ENCODE measurements at places on chromosomes 12 and 14.

- no peak for DNase-seq
These were observed 14.2 kb upstream of the RIOX1 start for GRCh38 chr14:73476451-73476931.

GRCh38 chr14:100150932-100151587, 8.4 kb downstream of the DEGS2 start:
- DNase-seq, result no peak

GRCh38 chr14:96805956-96806355, 8.8 kb downstream of the VRK1 start:
- no peak for DNase-seq

GRCh38 chr14:55349565-55349964, 62.1 kb downstream of the ATG14 start:
- DNase-seq, result no peak

- peak; percentile 84 for DNase-seq
These were observed 231.2 kb downstream of the AKAP6 start for GRCh38 chr14:32560209-32560857.

GRCh38 chr12:5770727-5771126, 174.3 kb downstream of the ANO2 start:
- DNase-seq, result no peak

- no peak for DNase-seq
These were observed 309.9 kb downstream of the BCL11B start for GRCh38 chr14:98962118-98962517.

GRCh38 chr12:131915823-131916222, 13.3 kb upstream of the PUS1 start:
- no peak for DNase-seq

DNA sequence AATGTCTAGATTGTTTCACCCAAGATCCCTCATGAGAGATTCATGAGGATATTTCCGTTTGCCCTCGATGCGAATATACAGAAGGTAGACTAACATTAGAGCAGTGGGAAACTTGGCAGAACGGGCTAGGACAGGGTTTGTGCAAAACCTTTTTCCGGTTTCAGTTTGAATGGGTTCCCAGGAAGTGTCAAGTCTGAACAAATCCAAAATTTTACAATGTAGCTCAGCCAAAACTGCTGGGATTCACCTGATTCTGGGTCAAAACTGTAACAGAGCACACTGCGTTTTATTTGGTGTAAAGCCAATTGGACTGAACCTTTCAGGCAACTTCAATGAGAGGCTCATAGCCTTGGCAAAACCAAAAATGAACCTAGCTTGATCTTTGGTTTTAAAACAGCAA, 337.8 kb upstream of the DIO2 start:
- peak; percentile 12 for DNase-seq

GRCh38 chr12:6563448-6564050, 4.5 kb downstream of the NOP2 start:
- DNase-seq, result no peak

GRCh38 chr14:75985618-75986438, at the start of gene IFT43:
Gene IFT43, plus strand, starts transcription at chr14:75985763. Its CDS starts 24 bp downstream, at chr14:75985787.
- DNase-seq, result peak; percentile 83

GRCh38 chr12:122785503-122785902, 11.1 kb downstream of the CCDC62 start:
- DNase-seq, result no peak

DNA sequence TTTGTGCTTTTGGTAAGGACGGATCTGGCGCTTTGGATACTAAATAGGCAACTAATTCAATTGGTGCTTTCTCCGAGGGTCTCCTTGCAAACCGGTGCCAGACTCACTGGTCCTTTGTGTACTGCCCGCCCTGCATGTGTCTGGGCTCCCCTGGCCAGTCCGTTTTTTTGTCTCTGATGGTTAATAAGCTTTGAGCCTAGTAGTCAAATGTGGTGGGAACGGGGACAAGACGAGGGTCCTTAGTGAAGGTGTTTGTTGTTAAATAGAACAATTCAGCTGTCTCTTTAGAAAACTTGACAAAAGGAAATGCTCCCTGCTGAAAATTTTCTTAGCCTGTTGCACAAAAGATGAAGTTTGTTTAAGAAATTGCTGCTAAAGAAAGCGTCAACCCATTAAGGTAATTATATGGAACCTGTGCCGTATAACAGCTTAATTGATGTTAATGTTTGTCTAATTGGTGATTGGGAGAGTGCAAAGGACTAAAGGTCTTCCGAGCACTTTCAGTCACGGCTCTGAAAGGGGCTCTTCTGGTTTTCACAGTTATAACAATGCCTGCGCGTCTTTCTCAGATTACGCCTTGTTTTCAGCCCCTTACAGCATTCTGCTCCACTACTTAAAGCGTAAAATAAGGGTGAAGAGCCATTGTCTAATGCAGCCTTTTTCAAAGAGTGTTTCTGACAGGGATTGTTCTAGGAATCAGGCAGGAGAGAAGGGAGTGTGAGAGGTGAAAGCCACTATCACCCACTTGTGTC, 537.4 kb downstream of the PRKD1 start:
- DNase-seq, result no peak

DNA sequence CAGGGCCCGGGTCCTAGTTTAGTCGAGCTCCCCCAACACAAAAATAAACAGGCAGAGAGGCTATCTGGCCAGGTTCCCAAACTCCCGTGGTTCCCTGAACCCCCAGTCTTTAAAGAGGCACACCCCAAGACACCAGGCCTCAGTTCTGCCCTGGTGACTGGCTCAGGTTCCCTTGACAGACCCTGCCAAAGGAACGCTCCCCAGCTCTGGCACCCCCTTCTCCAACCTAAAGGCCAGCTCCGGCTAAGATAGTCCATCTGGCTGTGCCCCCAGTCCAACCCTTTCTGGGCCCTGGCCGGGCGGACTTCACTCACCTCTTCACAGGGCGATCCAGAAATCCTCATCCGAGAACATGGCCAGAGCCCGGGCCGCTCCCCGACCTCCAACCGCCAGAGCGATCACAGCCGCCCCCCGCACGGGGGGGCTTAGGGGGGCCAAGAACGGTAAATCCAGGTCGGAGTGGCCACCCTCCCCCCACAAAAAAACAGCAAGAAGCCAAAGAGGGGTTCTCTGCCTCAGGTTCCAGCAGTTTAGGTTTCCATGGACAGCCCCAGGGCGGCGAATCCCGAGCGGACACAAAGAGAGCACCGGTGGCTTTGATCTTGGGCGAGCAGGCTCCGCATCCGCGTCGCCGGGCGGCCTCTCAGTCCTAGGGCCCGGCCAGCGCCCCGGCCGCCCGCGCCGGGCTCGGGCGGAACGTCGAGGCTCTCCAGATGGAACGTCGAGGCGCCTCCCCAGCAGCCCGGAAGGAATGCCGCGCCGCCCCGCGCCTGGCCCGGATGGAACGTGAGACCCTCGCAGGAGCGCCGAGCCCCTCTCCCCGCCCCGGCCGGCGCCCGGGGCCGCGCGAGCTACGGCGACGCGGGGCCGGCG, 1.1 kb downstream of the KMT2D start:
- DNase-seq, result peak; percentile 36

DNA sequence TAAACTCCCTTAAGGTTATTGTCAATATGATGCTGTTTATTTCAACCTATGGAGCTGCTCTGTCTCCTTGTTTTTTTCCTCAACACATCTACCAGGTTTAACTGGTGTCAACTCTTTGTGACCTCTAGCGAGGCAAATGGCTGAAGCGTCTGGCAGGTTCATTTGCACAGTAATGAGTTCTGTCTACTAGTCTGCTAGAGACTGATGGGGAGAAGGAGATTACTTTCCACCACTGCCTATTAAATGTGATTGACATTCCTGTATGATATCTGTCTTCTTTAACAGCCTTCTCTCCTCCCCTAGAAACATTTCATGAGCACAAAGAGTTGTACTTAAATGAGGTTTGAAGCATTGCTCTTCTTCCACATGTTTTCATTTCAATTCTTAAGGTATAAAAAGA, 253.7 kb downstream of the SLC6A15 start:
- DNase-seq, result no peak

DNA sequence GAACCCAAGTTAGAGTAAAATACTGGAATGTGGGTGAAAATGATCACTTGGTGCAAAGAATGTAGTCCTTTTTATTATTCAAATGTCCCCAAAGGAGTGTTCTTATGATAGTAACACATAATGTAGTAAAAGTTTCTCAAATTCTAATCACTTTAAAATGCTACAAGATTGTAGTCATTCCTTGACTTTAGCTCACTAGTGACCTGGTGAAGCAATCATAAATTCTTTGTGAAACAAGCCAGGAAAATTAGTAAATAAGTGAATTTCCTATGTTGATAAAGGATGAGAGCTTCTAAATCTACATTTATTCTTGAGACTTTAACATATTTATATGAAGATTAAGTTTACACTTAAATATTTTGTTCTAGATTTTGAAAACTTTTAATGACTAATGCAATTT, 30.7 kb upstream of the SLC17A8 start:
- DNase-seq, result peak; percentile 5

DNA sequence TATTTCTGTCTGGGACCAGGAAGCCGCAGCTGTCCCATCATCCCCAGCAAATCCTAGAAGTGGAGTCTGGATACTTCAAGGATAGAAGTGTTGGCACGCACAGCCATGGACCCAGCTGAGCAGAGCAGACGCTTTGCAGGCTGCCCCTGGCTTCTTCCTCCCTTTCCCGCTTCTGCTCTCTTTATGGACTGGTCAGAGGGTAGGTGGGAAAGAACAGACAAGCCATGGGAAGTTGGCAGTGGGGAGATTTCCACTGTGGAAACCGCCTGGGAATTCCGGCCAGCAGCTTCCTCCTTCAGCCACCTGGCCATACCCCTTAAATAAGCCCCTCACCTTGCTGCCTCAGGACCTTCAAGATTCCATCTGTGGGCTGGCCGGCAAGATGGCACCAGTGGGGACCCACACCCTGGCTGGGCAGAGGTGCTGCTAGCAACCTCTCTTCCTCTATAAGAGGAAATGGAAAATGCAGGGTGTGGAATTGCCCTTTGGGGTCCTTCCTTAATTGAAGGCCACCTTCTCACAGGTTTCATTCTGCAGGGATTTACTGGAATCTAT, 20.6 kb downstream of the OTUB2 start:
- DNase-seq, result no peak

GRCh38 chr14:63581491-63581890, 38.3 kb upstream of the PPP2R5E start:
- DNase-seq, result no peak

DNA sequence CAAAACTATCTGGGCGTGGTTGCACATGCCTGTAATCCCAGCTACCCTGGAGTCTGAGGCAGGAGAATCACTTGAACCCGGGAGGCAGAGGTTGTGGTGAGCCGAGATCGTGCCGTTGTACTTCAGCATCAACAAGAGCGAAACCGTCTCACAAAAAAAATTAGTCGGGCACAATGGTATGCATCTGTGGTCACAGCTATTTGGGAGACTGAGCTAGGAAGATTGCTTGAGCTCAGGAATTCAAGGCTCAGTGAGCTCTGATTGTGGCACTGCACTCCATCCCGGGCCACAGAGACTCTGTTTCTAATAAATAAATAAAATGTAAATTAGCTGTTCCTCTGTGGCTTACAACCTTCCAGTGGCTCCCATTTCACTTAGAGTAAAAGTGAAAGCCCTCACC, 28.0 kb downstream of the RCOR1 start:
- peak; percentile 74 for DNase-seq

DNA sequence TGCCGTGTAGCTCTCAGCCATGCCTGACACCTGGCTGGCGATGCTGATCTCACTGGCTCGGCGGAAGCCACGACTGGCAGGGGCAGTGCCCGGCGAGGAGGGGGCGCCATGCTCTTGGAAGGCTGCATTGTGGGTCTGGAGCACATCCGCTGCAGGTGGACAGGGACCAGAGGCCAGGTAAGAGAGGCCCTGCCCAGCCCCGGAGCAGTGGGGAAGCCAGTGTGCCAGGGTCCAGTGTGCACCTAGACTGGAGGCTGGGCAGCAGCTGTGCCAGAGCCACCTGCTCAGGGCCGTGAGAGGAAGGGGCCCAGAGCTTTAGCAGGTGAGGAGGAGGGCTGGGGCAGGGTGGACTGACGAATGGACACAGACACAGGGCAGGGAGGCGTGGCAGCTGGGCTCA, 10.1 kb downstream of the ARL6IP4 start:
- no peak for DNase-seq

DNA sequence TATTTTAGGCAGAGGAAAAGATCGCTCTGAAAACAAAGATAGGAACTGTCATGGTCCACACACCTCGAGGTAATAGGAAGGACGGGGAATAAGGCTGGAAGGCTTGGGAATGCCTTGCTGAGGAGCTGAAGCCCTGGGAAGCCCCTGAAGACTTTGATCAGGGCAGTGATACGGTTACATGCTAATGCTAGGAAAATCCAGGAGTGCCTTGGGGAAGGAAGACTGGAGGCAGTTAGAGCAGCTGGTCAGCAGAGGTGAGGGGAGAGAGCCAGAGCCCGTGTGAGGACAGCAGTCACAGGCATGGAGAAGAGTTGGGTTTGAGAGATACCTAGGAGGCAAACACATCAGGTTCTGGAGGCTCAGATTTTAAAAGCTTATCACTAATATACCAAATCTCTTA, 8.6 kb upstream of the YY1 start:
- DNase-seq, result no peak

DNA sequence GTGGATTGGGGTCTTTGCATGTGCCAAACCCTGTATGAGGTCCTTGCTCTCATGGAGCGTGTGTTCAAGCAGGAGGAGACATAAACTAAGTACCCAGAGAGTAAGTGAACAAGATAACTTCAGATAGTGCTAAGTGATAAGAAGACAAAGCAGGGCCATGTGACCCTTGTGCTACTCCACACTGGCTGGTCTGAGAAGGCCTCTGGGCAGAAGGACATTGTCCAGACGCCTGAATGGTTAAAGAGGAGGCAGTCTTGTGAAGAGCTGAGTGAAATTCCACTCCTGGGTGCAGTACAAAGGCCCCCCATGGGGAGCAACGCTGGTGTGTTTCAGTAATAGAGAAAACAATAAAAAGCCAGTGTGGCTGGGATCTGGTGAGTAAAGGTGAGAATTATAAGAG, 93.3 kb upstream of the RIC8B start:
- DNase-seq, result no peak

DNA sequence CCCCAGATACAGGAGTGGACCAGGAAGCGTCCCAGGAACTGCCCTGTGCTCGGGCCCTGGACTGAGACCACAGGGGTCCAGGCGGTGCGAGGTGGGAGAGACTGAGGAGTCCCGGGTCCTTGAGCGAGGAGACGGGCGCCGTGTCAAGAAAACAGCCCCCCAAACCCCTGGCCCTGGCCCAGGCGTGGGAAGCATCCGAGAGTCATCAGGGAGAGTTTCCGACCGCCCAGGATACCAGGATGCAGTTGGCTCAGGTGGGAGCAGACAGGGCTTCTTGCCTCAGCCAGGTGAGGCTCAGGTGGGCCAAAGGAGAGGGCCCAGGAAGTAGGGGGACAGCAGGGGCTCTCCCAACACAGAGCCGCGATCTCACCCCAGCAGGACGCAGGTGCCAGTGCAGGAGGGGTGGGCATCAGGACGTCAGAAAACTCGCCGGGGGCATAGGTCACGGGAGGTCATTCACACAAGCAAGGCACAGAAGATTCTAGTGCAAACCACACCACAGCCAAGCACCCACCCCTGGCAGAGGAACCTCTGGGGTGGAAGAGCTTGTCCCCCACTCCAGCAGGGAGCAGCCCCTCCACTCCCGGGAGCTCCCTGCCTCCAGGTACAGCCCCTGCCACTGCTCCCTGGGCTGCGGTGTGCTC, 102.5 kb upstream of the EIF5 start:
- DNase-seq, result no peak
